ENCODE measurements at places on chromosomes 2 and 18. TPM values are rescaled to one million over a fixed set of nuclear protein-coding genes. Genes with fewer than 3 reads are reported as not detected.

SAG gene
- total RNA-seq = 0.17 TPM

DNA sequence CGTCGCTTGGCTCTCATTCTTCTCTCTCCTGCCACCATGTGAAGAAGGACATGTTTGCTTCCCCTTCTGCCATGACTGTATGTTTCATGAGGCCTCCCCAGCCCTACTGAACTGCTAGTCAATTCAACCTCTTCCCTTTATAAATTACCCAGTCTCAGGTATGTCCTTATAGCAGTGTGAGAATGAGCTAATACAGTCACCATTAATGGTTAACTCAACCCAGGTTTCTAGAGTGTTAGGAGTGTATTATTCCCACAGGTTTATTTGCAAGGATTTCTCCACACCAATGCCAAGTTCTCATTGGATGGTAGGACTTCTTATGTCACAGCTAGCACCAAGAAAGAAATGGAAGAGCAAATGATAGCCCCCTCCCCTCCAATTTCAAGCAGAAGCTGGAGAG, 71.9 kb downstream of the DYNAP start:
- DNase-seq = no peak

DNA sequence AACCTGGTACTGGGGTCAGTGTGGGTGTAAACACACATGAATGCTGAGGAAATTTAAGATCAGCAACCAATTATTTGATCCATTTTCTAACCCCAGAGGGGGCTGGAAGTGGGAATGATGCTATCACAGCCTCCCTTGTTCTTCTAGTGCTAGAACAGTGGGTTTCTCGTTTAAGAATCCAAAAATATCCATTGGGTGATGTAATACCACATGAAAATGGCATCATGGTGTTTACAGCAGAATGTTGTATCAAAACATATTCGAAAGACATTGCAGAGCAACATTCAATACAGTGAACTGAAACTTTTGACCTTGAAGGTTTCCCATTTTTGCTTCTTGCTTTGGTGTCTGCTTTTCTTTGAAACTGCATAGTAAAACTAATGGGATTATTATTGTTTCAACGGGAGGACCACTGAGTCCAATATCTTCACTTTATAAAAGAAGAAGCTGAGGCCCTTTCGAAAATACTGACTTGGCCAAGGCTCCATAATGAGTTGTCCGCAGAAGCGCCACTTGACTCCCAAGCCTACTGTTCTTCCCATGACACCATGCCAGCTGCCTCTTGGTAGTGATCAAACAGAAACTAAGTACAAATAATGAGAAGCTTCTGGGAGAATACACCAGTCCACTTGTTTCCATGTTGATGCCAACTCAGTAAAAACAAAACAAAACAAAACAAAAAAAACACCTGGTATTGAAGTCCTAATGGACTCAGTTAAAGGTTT, 106.1 kb downstream of the COLEC12 start:
- DNase-seq = no peak

MAPK4 gene
- total RNA-seq = not detected

DNA sequence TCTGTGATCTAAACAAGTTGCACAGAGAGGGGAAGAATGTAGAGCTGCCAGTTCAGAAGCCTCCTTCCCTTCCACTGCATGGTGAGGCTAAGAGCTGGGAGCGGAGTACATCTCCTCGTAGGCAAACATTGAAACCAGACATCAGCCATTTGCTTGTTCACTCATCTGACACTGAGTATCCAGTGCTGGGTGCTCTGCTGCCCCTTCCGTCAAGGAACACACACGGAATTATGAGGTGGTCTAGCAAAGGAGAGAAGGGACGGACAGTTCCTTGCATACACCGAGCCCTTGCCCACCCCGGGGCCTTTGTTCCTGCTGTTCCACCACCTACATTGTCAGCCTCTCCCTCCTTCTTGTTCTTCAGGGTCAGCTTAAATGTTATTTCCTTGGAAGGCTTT, 44.6 kb downstream of the SLC4A1AP start:
- no peak for DNase-seq

CD8A gene
- 0.76 TPM for total RNA-seq

DNA sequence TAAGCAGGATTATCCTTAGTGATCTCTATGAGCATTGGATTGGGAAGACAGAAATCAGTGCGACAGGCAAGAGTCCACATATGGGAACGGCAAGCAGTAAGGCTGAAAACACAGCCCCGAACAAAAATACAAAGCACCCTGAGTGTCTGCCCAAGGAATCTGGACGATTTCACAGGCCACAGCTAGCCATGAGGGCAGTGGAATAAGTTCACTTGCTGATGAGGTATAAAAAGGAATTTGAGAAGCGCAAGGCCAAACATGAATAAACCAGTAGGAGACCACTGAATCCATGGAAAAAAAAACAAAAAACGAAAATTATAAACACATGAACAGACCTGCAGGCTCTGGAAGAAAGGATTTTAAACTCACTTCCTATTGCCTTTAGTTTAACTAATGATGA, 24.3 kb downstream of the WDSUB1 start:
- DNase-seq = no peak

TBR1 gene
- not detected for total RNA-seq

GRCh38 chr18:12477606-12478005, 69.9 kb downstream of the PRELID3A start:
- DNase-seq = no peak

DNA sequence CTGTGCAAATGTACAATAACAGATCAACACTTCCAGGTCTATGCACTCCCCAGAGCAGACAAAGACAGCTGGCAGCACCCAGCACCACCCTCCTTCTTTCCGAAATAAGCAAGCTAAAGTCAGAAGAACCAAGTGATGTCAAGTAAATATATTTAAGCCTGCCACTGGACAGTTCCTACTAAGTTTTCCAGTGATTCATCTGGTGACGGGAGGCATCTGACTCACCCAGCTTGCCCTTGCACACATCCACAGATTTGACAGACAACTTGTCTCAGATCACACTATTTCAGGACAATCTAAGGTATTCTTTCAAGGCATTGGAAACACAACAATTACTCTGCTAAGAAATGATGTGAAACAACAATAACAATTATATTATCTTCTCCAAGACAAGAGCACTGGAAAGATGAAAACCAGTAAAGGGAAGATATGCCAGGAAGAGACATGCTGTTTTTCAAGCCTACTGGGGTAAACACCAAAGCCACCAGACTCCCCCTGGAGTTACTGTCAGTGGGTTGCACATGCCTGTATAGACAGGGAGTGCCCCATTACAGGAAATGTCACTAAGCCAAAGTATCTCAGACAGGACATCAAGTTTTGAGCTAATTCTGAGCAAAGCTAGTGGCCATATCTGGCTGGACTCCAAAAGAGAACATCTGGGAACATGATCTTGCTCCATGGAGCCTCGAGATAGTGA, 287.9 kb upstream of the KLHL29 start:
- DNase-seq = no peak

DNA sequence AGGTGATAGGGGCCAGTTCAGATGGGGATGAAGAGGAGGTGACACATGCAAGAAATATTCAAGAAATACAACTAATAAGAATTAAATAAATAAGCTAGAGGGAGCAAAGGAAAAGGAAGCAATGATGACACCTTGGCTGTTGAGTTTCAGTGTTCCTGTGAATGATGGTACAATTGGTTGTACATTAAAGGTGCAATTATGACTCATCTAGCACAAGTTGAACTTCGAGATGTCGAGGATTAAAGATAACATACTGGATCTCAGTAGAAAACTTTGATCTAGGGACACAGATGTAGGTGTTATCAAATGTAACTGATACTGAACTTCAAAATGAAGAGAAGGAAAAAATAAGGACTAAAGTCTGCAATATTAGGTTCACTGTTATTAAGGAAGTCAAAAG, 760.6 kb upstream of the CHAC2 start:
- DNase-seq = no peak

TMBIM1 gene
- total RNA-seq = 128 TPM

DNA sequence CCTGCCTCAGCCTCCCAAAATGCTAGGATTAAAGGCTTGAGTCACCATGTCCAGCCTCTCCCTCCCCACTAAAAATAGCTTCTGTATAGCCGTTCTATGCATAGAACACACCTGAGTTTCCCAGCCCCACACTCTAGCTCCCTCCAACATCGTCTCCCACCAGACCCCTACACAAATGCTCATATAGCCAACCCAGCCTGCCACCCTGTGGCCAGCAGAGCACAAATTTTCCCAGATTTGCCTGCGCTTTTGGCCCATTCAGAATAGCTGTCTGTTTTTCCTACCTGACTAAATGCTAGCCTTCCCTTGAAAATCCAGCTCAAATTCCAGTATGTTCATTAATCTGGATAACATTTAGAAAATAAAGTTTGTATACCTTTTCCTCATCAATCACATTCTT, 22.8 kb downstream of the TRABD2A start:
- DNase-seq = no peak

CDKL4 gene
- total RNA-seq = 0.63 TPM

DNA sequence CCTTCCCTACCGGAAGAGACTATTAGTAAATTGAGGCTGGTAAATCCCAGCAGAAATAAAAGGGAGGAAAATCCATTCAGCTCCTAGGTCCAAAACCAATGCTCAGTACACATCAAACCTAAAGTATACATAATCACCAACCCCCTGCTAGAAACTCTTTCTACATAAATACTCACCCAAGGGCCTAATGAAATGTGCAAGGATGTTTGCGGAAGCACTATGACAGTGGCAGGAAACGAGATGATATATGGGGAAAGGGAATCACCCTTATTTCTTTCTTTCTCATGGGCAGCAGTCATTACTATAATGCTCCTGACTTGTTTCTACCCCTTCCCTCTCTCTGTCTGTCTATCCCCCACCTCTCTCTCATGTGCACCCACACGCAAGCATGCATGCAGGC, 1.3 kb upstream of the SCTR start:
- DNase-seq = no peak

- no peak for DNase-seq
Observed at GRCh38 chr18:50917021-50917420, 38.1 kb downstream of the ME2 start.

- DNase-seq = peak; percentile 92
Observed at GRCh38 chr2:86238354-86238753, 39.1 kb downstream of the MRPL35 start.

DNA sequence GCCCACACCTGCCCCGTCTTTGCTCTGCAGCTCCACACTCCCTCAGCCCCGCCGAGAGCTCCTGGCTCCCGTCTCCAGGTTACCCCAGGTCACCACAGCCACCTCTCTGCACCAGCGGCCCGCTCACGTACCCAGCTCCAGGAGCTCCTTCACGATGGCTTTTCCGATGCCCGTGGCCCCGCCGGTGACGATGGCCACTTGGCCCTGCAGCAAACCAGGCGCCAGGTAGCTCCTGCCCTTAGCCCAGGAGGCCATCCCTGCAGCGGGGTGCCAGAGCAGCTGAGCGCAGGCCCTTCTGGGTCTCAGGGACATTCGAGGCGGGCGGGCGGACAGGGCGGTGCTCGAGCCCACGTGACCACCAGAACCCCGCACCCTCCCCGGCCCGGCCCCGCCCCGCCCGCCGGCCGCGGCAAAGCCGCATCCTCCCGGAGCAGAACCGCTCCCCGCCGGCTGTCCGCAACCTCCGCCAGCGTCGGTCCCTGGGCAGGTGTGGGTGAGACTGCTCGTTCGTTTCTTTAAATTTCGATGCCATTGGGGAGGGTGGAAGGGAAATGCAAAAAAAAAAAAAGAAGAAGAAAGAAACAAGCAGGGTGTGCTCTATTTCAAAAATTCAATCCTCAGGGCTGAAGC, at the start of the genes PECR and TMEM169:
Gene PECR (minus strand): TSS at position 323 of the 630 bp plus-strand sequence. CDS start 68 bp downstream, at position 255.
Gene TMEM169 (plus strand): TSS at position 433 of the 630 bp plus-strand sequence. CDS start 14,045 bp downstream, outside the sequence.
- DNase-seq = peak; percentile 76

DNA sequence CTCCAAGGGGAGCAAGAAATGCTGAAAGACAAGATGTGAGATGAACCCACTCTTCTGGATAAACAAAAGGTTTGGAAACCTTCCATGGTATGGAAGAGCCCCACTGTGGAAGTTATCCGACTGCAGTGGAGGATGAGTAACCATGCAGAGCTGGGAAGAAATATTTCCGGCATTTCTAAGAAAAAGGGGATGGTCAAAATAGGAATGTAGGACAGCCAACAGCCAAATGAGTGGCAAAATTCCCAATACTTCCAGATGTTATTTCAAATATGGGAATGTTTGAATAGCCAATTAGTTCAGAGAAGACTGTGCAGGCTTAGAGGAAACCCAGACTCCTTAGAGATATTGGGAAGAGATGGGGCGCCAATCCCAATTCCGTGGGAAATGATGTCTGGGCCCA, 246.8 kb downstream of the RAD51AP2 start:
- no peak for DNase-seq

DNA sequence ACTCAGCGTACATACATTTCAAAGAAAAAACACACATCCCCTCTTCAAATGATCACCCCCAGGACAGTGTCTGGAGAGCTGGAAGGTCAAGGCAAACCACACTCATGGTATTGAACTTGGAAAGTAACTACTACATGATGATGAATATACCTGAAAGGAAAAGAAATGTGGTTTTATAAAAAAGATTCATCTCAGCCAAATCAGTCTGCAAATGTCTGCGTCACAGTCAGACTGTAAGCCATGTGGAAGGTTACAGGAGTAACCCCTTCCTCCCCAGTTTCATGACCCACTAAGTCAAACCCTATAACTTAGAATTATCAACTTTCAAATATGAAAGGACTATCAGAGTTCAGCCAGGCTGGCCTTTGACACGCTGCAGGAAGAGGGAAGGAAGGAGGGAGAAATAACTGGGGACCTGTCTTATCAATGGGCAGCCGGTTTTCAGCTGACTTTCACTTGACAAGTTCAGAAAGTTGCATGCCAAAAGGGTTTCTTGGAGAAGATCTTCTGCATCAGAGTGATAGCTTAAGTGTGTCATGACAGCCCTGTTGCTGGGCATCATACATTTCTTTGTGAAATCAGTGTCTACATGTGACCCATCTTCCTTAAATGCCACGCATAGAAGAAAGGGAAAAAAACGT, 7.0 kb upstream of the BMP10 start:
- DNase-seq = no peak

DNA sequence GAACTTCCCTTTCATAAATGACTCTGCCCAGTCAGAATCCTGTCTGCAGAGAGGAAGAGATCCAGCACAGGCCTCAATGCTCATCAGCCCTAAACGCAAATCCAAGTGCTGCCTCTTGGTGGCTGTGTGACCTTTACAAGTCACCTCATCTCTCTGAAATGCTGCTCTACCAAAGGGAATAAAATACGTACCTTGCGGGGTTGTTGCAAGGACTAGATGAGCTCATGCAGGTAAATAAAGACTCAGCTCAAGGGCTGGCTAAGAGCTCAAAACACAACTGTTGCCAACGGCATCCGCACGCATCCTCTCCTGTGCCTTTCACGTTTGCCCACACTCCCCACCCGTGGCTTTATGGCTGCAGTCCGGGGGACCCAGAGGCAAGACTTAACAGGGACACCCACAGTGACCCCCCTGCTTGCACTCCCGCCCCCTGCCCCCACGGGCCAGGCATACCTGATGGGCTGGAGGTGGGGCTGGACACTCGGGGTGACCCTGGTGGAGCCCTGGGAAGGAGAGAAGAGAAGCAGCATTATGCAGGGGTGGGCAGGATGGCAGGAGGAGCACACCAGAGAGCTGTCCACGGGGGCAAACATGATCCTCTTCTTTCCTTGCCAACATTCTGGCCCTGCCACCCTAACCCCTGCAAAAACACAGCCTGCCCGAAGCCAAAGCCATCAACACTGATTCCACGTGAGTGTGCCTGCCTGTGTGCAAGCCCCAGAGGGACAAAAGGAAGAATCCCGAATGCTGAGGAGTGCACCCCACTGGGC, 102.6 kb downstream of the TNS1 start:
- DNase-seq = no peak

Data from B cell (primary cell).